ENCODE measurements at places on chromosomes 4 and X. TPM values are rescaled to one million over a fixed set of nuclear protein-coding genes. Genes with fewer than 3 reads are reported as not detected.
A peak's percentile ranks its signal among the peaks of the same experiment; 100 is the strongest.

DNA sequence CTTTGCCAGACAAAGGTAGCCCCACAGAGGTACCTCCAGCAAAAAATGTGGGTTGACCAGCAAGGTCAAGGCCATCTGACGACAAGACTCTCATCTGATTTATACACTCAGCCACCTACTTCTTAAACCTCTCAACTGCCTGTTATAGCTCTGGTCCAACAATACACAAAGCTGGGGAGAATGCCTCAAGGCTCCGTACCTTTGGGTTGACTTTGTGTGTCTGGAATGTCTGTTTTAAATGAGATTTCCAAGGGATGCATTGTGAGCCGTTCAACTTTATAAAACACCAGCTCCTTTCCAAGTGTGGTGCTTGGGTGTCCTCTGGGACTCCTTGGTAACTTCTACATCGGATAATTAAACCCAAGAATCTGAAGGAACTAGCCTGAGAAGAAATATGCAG lies 167.0 kb upstream of the RPL34 start:
- no peak for DNase-seq
- H3K36me3 ChIP-seq, result no peaks in the 10 kb centered on the region
- H3K4me3 ChIP-seq, result no peak overlapping the region
- H3K27ac ChIP-seq, result no peak overlapping the region
- no peaks in the 10 kb centered on the region for H3K27me3 ChIP-seq

GRCh38 chrX:67544281-67545035 lies 637 bp downstream of the AR start:
- H3K27me3 ChIP-seq, result no peaks in the 10 kb centered on the region
- H3K4me1 ChIP-seq, result no peaks in the 10 kb centered on the region
- peak overlapping the region; percentile 68 for H3K27ac ChIP-seq
- H3K4me3 ChIP-seq, result peak overlapping the region; percentile 62
- DNase-seq, result no peak

DNA sequence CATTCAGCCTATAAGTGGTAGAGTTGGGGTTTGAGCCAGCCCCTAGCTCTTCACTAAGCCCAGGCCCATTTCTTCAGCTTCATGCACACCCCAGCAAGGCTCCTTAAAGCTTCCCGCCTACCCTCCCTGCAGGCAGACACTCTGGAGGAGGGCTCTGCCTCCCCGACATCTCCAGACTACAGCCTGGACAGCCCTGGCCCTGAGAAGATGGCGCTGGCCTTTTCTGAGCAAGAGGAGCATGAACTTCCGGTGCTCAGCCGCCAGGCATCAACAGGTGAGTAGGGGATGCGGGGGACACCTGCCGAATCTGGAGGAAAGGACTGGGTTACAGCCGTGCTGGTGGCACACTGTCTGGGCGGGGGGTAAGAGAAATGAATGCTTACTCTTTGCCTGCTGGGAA lies 11.1 kb downstream of the SASH3 start:
- H3K4me3 ChIP-seq, result no peak overlapping the region
- no peak overlapping the region for H3K27ac ChIP-seq
- no peak for DNase-seq
- H3K36me3 ChIP-seq, result no peaks in the 10 kb centered on the region

The TBC1D8B gene
- total RNA-seq, result 4.2 TPM

DNA sequence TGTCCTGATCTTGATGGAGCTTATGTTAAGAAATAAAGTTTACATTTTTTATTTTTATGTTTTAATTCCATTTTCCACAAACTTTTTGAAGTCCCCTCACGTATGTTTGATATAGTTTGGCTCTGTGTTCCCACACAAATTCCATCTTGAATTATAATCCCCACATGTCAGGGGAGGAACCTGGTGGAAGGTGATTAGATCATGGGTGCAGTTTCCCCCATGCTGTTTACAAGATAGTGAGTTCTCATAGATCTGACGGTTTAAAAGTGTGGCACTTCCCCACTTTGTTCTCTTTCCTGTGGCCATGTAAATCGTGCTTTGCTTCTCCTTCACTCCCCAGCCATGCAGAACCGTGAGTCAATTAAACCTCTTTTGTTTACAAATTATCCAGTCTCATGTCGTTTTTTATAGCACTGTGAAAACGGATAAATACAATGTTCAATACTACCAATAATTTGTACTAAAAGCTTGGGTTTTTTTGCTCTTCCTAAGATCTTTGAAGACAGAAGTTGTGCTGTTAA lies 89.8 kb downstream of the PAPSS1 start:
- H3K36me3 ChIP-seq, result peaks cover 9% of the 10 kb centered on the region
- H3K4me1 ChIP-seq, result no peaks in the 10 kb centered on the region
- H3K4me3 ChIP-seq, result no peak overlapping the region

- no peaks in the 10 kb centered on the region for H3K36me3 ChIP-seq
- DNase-seq, result no peak
- H3K4me1 ChIP-seq, result peaks cover 43% of the 10 kb centered on the region
- peak overlapping the region; percentile 77 for H3K27ac ChIP-seq
Measured at GRCh38 chr4:85780664-85781063, 305.7 kb downstream of the ARHGAP24 start.

DNA sequence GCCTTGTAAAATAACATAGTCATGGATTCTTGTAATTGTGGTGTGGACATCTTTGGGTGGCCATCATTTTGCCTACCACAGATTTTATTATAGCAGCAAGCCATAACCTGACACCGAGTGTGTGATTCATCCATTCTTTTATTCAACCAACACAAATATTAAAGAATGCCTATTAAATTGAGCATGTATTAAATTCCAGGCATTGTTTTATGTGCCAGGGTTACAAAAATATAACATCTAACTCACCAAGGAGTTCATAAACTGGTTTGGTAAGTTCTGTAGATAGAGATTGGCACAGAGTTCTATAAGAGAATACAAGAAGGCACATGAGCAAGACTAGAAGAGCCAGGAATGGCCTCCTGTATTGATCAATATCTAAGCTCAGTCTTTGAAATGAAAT lies 18.0 kb downstream of the NBDY start:
- H3K27me3 ChIP-seq, result no peaks in the 10 kb centered on the region
- H3K36me3 ChIP-seq, result no peaks in the 10 kb centered on the region
- peaks cover 9% of the 10 kb centered on the region for H3K4me1 ChIP-seq
- H3K27ac ChIP-seq, result no peak overlapping the region
- H3K4me3 ChIP-seq, result no peak overlapping the region
- DNase-seq, result no peak

The SSX1 gene
- total RNA-seq, result not detected

The SPANXA1 gene
- not detected for total RNA-seq

- H3K4me3 ChIP-seq, result peak overlapping the region; percentile 45
- H3K27me3 ChIP-seq, result no peaks in the 10 kb centered on the region
- DNase-seq, result no peak
- H3K36me3 ChIP-seq, result no peaks in the 10 kb centered on the region
Measured at GRCh38 chr4:70734168-70734954, 12.6 kb downstream of the RUFY3 start.

DNA sequence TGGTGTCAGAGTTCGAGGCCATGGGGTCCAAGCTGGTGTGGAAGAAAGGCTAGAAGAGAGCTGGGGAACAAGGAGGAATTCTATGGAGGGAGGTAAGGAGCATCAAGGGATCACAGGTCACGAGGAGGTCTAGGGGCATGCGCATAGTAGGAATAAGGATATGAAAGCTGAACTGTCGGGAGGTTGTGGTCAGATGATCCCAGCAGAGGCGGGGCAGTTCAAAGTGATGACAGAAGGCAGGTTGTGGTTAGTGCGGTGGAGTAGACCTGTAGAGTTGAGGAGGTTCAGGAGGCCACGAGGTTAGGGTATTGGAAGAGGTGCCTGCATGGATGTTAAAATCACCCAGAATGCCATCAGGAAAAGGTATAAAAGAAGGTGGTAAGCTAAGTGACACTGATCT lies 156.3 kb downstream of the TMEM164 start:
- no peak overlapping the region for H3K27ac ChIP-seq
- H3K27me3 ChIP-seq, result no peaks in the 10 kb centered on the region
- no peaks in the 10 kb centered on the region for H3K36me3 ChIP-seq
- H3K4me1 ChIP-seq, result no peaks in the 10 kb centered on the region

GRCh38 chr4:81604683-81605218 lies 133.0 kb upstream of the RASGEF1B start:
- no peak overlapping the region for H3K4me3 ChIP-seq
- no peaks in the 10 kb centered on the region for H3K36me3 ChIP-seq
- H3K4me1 ChIP-seq, result peaks cover 20% of the 10 kb centered on the region
- H3K27me3 ChIP-seq, result no peaks in the 10 kb centered on the region
- no peak overlapping the region for H3K27ac ChIP-seq

GRCh38 chr4:121648516-121648915 lies 48.3 kb downstream of the ANXA5 start:
- DNase-seq, result no peak
- H3K27me3 ChIP-seq, result no peaks in the 10 kb centered on the region
- H3K36me3 ChIP-seq, result no peaks in the 10 kb centered on the region
- H3K4me3 ChIP-seq, result no peak overlapping the region
- H3K27ac ChIP-seq, result no peak overlapping the region

DNA sequence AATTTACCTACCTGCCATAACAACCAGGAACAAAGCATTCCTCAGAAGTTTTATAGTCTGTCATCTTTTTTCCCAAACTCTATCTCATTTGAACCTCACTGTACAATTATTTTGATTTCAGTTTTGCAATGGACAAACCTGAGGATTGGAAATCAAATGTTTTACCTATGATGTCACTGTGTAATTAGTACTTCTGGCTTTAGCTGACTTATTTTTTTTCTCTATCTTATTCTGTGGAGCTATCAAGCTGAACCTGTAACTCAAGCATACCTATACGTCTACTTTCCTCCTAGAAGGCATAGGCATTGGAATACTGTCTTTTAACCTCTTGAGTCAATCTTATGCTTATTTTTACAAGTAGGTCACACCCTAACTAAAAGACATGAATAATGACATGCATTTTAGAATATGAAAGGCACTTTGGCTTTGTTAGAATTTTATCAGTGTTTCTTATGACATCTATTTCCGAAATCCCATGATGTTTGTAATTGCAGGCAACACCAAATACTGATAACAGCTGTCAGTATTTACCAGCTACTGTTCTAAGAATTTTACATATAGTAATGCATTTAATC lies 21.5 kb downstream of the CCSER1 start:
- H3K27me3 ChIP-seq, result no peaks in the 10 kb centered on the region
- H3K27ac ChIP-seq, result no peak overlapping the region
- no peaks in the 10 kb centered on the region for H3K4me1 ChIP-seq
- no peak overlapping the region for H3K4me3 ChIP-seq
- H3K36me3 ChIP-seq, result no peaks in the 10 kb centered on the region

- H3K27ac ChIP-seq, result no peak overlapping the region
- no peaks in the 10 kb centered on the region for H3K27me3 ChIP-seq
- H3K4me1 ChIP-seq, result no peaks in the 10 kb centered on the region
Measured at GRCh38 chrX:134480061-134480460, 20.1 kb downstream of the HPRT1 start.

DNA sequence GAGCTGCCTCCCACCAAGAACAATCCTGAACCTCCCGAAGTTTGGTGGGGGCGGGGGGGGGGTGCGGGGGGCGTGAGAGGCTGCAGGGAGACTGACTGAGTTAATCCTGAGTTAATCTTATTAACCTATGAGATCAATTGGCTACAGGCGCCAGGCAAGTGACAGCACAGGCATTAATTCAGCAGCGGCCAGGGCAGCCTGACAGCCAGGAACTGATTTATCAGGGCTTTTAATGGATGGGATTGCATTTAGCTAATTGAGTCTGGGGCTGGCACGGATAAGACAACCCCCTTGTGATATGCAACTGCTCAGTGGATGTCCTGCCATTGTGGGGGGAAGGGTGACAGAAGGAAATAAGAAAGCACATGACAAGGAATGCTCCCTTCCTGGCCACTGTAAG lies 16.3 kb downstream of the RTL5 start:
- DNase-seq, result no peak
- no peak overlapping the region for H3K4me3 ChIP-seq
- no peaks in the 10 kb centered on the region for H3K36me3 ChIP-seq
- no peaks in the 10 kb centered on the region for H3K27me3 ChIP-seq
- no peak overlapping the region for H3K27ac ChIP-seq

The CT45A5 gene
- total RNA-seq, result not detected

- peak overlapping the region; percentile 89 for H3K27ac ChIP-seq
- peaks cover 20% of the 10 kb centered on the region for H3K36me3 ChIP-seq
- no peaks in the 10 kb centered on the region for H3K27me3 ChIP-seq
- H3K4me1 ChIP-seq, result peaks cover 45% of the 10 kb centered on the region
Measured at GRCh38 chr4:88522702-88523324, 763 bp downstream of the PYURF start.

- no peak for DNase-seq
- no peaks in the 10 kb centered on the region for H3K36me3 ChIP-seq
- H3K4me3 ChIP-seq, result no peak overlapping the region
- H3K27ac ChIP-seq, result no peak overlapping the region
- H3K27me3 ChIP-seq, result no peaks in the 10 kb centered on the region
- peaks cover 10% of the 10 kb centered on the region for H3K4me1 ChIP-seq
Measured at GRCh38 chrX:20361081-20361889, 94.6 kb upstream of the RPS6KA3 start.

The AR gene
- 2.7 TPM for total RNA-seq

DNA sequence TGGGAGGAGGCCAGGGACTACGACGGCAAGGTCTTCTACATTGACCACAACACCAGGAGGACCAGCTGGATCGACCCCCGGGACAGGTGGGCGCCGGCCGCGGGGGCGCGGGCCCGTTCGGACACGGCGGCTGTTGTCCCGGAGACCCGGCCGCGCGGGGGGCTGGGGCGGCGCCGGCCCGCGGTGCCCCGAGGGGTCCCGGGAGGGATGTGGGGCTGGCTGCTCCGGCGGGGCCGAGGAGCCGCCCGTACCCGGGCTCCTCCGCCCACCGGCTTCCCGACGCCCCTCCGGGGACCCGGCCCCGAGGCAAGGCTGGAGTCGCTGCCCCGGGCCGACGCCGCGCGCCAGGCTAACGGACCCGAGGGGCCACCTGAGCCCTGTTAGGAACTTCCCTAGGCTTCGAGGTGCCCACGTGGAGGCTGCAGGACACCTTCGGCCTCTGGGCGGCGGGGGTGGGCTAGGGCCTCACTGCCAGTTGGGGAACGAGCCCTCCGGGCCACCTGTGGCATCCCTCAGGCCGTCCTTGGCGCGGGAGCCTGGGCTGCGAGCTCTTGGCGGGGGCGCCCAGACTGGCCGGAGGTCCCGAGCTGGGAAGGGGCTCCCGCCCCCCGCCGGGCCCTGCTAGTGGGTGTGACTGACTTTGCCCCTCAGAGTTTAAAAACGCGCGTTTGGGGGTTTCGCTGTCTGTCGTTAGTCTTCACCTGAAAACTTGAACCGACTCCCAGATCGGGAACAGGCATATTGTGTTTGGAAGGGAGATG lies 660 bp downstream of the WWC2 start:
- H3K27ac ChIP-seq, result peak overlapping the region; percentile 97
- H3K4me1 ChIP-seq, result peaks cover 37% of the 10 kb centered on the region
- H3K27me3 ChIP-seq, result no peaks in the 10 kb centered on the region
- H3K36me3 ChIP-seq, result no peaks in the 10 kb centered on the region
- no peak for DNase-seq

The MED28 gene
- 14.9 TPM for total RNA-seq

The COL4A6 gene
- total RNA-seq, result 186 TPM

The FAM53A gene
- 5.2 TPM for total RNA-seq

GRCh38 chrX:5876984-5877596 lies 351.6 kb downstream of the NLGN4X start:
- H3K27ac ChIP-seq, result no peak overlapping the region
- no peaks in the 10 kb centered on the region for H3K27me3 ChIP-seq
- DNase-seq, result no peak

DNA sequence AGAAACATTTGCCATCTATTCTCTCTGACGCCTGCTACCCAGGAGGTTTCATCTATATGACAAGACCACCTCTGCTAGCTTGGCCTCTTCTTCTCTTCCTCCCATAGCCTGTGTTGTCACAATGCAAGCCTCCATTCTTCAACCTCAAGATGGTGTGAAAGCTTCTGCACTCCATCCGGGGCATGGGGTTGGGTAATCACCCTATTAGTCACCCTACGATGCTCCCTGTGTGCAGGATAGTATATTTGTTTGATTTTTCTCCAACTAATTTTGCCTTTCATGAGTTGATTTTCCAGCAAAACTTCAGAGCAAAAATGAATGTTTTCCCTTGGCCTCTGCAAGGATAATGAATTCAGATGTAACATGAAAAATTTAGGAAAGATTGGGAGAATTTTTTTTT lies 128.0 kb upstream of the STS start:
- H3K4me1 ChIP-seq, result no peaks in the 10 kb centered on the region
- no peak overlapping the region for H3K27ac ChIP-seq
- H3K4me3 ChIP-seq, result no peak overlapping the region
- no peak for DNase-seq

All from esophagus muscularis mucosa (tissue), 4 donors.